ENCODE measurements at places on chromosomes 2 and 18. TPM values are rescaled to one million over a fixed set of nuclear protein-coding genes. Genes with fewer than 3 reads are reported as not detected.
A peak's percentile ranks its signal among the peaks of the same experiment; 100 is the strongest.

DNA sequence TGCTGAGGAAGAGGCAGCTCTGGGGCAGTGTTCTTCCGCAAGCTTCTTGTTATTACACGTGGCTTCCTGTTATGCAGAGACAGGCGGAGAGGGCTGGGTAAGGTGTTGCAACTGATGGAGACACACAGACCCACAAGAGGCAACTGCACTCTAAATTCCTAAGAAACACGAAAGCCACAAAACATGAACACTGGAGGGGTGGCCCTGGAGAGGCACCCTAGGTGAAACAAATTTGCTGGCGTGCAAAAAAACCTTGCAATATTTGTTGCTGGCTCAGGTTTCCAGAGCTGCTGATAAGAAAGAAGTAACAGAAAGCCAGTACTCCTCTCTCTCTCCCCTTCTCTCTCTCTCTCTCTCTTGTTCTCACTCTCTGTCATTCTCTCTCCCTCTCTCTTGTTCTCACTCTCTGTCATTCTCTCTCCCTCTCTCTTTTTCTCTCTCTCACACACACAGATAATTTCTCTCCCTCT lies 31.8 kb downstream of the ARHGAP25 start:
- DNase-seq: no peak

- DNase-seq: peak; percentile 37
These were observed 58.9 kb upstream of the TEX51 start for GRCh38 chr2:126839796-126840195.

- peak; percentile 62 for DNase-seq
These were observed 219.3 kb upstream of the APCDD1 start for GRCh38 chr18:10234912-10235660.

- DNase-seq: no peak
These were observed 463 bp downstream of the PPP1CB start for GRCh38 chr2:28751956-28752630.

- DNase-seq: no peak
These were observed 11.3 kb downstream of the GFPT1 start for GRCh38 chr2:69375494-69376353.

- DNase-seq: no peak
These were observed 29.2 kb downstream of the GULP1 start for GRCh38 chr2:188320861-188321260.

- no peak for DNase-seq
These were observed 13.0 kb downstream of the GPR155 start for GRCh38 chr2:174473796-174474195.

DNA sequence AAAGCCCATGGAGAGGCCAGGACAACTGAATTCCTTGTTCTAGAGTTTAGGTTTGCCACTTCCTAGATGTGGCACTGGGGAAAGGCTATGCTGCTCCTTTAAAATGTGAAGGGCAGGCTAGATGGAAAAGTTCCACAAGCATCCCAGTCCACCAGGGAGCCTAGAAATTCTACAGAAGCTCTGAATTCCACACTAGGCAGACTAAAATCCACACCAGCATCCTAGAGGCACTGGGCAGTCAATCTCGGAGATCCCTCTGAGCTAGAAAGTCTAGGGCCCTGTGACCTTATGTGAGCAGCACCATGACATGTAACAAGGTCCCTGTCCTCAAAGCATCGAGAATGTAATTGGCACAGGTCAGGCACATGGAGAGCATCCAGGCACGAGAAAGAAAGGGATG lies 71.5 kb downstream of the LYPD1 start:
- no peak for DNase-seq

GRCh38 chr2:232488721-232489300 lies 1.2 kb upstream of the ECEL1 start:
- DNase-seq: no peak

GRCh38 chr18:78659748-78660147 lies 319.9 kb upstream of the SALL3 start:
- DNase-seq: no peak

GRCh38 chr2:21404137-21404536 lies 280.4 kb downstream of the TDRD15 start:
- DNase-seq: no peak

DNA sequence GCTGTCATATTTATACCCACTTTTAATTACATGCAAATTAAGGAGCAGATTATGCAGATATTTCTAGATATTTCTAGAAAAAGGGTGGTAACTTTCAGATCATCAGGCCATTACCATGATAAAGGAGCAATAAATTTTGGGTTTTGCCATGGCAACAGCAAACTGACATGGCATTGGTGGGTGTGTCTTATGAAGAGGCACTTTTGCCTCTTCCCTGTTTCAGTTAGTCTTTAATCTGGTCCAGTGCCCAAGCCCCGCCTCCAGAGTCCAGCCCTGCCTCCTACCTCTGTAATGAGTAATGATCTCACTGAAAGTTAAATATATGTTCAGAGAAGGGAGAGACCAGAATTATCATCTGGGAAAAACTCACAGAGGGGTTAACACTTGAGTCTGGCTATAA lies 124.8 kb downstream of the SCG2 start:
- no peak for DNase-seq

DNA sequence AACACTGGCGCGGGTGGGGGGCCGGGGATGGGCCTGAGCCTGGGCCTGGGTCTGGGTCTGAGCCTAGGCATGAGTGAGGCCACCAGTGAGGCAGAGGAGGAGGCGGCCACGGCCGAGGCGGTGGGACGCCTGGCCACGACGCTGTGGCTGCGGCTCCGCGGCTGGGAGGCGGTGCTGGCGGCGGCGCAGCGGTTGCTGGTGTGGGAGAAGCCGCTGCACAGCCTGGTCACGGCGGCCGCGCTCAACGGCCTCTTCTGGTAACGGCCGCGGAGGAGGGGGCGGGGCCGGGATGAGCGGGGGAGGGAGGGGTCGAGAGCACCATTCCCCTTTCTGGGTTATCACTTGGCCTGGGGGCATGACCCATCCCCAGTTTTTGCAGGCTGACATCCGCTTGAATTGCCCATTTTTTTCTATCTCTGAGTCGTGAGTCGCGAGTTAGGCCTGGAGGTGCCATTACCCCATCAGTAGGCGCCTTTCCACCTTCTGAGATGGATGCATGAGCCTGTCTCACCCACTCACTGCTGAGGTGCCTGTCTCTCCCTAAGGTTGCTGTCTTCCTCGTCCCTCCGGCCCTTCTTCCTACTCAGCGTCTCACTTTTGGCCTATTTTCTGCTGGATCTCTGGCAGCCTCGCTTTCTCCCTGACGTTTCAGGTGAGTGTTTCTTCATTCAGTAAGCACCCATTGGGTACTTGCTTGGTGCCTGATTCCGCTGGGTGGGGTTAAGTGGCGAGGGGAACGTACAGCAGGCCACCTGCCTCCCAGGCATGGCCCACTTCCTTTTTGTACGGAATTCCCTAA lies 501 bp downstream of the RETREG2 start:
- DNase-seq: peak; percentile 25

DNA sequence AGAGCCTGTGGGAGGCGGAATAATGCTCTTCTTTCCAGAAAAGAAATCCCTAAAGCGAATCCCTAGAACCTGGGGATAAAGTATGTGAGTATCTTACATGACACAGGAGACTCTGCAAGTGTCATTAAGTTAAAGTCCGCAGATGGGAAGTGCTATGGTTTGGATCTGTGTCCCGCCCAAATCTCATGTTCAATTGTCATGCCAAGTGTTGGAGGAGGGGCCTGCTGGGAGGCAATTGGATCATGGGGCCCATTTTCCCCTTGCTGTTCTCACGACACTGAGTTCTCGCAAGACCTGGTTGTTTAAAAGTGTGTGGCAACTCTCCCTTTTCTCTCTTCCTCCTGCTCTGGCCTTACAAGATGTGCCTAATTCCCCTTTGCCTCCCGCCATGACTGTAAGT lies 207.8 kb downstream of the MYT1L start:
- DNase-seq: no peak

GRCh38 chr18:35484034-35484433 lies 13.7 kb downstream of the INO80C start:
- DNase-seq: no peak

DNA sequence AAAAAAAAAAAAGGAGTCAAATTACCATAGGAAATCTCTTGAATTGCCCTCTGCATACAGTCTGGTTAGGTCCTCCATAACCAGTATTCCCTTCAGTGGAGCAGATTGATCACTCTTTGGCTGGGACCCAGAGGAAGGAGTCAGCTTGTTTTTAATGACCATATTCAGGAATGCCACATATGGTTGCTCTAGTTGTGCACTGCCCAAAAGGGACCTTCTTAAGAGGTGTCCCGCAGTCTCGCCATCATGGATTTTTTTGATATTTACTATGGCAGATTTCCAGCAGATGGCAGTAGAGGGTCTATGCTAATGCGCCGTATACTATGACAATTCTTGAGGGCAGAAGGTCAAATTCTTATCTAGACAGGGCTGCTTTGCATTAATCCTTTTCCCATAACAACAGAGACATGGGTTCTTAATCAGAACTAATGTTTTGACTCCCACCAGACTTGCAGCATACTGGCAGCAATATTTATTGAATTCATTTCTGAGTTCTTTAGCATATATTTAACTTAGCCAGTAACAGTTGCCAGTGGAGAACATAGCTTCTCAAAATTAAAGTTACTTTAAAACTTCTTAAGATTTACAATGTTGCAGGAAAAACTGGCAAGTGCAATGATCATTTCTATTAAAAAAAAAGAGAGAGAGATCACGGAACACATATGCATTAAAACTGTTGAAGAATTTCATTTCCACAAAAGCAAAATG lies 31.8 kb upstream of the INPP4A start:
- DNase-seq: peak; percentile 40

GRCh38 chr2:173028671-173029070 lies 47.0 kb upstream of the MAP3K20 start:
- no peak for DNase-seq

DNA sequence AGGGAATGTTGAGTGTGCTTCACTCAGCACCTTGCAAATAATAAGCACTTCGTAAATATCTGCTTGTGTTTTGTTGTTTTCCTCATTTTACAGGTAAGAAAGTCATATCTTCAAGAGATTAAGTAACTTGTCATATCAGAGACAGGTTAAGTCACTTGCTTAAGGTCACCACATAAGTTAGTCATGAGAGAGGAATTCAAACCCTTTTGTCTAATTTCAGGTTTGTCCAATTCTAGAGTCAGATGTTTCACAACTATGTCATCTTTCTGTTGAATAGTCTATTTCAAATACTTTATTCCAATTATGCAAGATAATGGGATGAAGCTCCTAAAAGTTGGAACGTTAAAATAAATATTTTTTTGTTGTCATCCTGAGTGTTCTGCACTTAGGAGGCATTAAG lies 13.5 kb upstream of the CUL3 start:
- DNase-seq: no peak

DNA sequence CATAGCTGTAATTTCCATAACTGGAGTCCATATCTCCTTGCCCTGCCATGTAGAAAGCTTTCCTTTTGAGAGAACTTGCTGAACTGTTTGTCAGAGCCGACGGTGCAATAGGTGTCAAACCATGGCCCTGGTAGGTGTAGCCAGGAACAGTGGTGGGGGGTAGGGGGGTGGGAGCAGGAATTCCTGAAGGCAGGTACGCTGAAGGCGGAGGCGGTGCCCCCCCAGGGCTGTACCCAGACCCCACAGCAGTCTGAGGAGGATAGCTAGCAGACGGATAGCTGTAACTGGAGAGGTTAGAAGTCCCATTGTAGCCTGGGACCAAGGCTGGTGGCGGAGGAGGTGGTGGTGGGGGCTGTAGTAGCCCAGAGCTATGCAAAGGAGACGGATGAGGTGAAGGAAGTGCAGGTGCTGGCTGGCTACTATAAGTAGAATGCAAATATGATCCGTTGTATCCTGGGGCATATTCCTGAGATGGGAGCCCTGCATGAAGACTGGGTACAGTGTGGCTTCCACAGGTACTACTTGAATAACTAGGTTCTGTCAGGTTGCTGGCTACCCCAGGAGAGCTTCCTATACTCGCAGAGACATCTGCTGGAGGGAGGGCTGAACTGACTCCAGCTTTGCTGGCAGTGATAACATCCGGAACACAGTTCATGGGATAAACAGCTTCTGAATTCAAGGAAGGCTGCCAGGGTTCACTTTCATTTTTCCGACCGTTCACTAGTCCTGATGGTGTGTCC lies 124.8 kb downstream of the FIGN start:
- DNase-seq: no peak

The RPIA gene
- polyA plus RNA-seq: 24.0 TPM

The ALPI gene
- not detected for polyA plus RNA-seq

The IL1RN gene
- 1.9 TPM for polyA plus RNA-seq

The SP140L gene
- 7.7 TPM for polyA plus RNA-seq

The TFCP2L1 gene
- 0.22 TPM for polyA plus RNA-seq

The ALK gene
- polyA plus RNA-seq: 0.18 TPM

The VIT gene
- 3.4 TPM for polyA plus RNA-seq

The TNS1 gene
- 142 TPM for polyA plus RNA-seq

The ATF2 gene
- polyA plus RNA-seq: 33.7 TPM

Data from hindlimb muscle (tissue), 1 donor.